Thyroid gland (tissue), 4 donors: ENCODE measurements at places on chromosomes 5 and 9.

DNA sequence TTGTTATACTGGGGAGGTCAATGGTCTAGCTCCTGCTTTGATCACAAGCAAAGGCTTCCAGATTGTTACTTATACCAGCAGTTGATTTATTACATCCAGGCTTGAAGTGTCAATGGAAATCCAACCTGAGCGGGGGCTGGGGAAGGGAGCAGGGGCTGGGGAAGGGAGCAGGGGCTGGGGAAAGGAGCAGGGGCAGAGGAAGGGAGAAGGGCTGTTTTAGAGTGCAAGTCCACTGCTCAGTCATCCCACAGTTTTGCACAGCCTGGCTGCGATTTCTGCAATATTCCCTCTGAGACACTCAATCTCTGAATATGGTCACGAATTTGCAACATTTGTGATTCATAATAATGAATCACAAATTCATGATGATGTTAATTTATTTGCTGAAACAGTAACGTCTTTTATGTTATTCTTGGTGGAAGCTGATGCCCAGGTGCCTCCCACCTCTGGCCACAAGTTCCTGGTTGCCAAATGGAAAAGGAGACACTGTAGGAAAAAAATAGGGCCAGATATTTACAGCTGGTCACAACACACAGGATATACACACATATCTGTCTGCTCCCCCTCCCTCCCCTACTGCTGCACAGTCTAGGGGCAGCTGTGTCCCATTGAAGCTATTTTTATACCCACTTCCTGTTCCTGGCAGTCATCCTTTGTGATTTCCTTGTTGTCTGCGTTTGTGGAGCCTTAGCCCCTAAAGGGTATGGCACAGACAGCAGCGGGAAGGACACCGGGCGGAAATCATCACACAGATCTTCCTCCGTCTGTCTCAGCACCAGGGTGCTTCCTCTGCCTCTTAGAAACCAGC is 325.1 kb downstream of the GADD45G start:
- DNase-seq: no peak

- no peak for DNase-seq
These were observed 24.5 kb upstream of the DPYSL3 start for GRCh38 chr5:147534172-147534951.

- peak; percentile 56 for DNase-seq
These were observed 10.3 kb downstream of the WWC1 start for GRCh38 chr5:168301593-168302390.

DNA sequence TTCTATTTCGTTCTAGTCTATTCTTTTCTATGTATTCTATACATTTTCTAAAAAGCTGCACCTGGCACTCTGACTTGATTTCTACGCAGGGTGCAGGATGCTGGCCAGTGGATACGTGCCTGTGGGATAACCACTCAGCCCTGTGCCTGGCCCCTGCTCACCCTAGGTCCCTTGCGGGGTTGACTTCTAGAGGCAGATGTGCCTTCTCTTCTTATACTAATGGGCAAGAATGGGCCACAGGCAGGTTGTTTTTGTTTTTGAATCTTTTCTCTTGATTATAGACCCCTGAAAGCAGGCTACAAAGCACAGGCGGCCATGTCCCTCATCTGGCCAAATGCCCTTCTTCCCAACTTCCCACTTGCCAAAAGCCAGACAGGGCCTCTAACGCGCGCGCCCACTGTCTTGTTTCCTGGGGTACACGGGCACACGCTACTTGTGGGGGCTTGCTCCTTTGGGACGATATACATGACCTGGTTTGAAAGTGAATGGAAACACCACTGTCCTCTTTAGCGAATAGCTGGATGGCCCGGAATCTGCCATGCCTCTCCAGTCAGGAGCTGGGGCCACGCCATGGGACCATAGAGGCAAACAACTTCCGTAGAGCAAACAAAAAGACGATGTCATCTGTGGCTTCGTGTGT is 162.7 kb upstream of the IRX2 start:
- no peak for DNase-seq

DNA sequence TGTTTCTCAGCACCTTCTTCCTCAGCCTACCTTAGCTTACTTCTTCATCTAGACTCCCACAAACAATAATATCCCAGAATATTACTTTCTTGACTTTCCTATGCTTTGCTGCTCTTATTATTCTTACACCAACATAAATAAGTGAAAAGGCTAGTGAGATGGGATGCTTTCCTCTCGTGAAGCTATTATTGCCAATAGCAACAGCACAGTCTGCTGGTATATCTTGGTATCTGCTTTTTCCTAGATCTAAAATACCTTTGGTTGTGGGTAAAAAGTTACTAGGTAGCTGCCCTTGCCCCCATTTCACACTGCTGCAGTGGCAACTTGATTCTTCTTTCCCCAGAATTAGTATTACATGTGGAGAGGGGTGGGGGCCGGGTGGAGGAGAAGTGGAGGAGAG is 26.1 kb upstream of the GLIPR2 start:
- no peak for DNase-seq

- peak; percentile 7 for DNase-seq
These were observed 762 bp upstream of the TCOF1 start for GRCh38 chr5:150356575-150357294.

DNA sequence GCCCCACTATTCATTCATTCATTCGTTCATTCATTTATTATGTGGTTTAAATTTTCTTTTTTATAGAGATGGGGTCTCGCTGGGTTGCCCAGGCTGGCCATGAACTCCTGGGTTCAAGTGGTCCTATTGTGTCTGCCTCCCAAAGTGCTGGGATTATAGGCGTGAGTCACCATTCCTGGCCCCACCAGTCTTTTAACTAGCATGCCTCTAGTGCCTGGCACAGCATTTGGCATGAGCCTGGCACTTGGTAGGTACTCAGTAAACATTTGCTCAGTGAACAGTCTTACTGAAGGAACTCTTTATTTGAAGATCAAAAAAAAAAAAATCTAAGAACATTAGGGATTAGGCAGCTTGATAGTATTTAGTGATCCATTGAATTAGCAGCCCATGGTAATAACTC is 98.1 kb downstream of the KDM4C start:
- no peak for DNase-seq

DNA sequence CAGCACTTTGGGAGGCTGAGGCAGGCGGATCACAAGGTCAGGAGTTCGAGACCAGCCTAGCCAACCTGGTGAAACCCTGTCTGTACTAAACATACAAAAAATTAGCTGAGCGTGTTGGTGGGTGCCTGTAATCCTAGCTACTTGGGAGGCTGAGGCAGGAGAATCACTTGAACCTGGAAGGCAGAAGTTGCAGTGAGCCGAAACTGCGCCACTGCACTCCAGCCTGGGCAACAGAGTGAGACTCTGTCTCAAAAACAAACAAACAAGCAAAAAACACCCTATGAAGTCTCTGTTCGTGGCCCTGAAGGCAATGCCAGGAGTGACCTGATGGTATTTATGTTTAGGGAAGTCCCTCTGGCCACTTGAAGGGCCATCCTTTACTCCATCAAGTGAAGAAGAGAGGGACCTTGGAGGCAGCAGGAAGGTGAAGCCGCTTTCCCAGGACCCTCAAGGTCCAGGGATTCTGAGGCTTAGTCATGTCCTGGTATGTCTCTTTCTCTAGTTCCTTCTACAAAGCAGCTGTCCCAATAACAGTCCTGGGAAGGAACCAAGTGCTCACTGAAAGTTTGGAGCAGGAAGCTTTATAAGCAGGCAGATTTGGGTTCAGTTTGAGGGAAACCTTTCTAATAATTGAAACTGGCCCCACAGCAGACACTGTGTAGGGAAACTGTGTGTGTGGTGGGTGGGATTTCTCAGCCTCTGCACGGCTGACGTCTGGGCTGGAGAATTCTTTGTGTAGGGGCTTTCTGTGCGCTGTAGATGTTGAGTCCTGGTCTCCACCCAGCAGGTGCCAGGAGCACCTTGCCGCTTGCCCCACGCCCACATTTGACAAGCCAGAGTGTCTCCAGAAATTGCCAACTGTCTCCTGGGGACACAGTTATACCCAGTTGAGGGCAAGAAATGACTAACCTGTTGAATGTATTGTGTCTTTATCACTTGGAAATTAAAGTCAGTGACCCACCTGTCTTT is 12.5 kb downstream of the PHF2 start:
- no peak for DNase-seq

- DNase-seq: no peak
These were observed 78.8 kb downstream of the SEMA6A start for GRCh38 chr5:116495786-116496357.
